ENCODE measurements at places on chromosomes 12 and 14. TPM values are rescaled to one million over a fixed set of nuclear protein-coding genes. Genes with fewer than 3 reads are reported as not detected.

- DNase-seq, result no peak
These were observed 114.0 kb upstream of the FAR2 start for GRCh38 chr12:29035112-29035511.

GRCh38 chr14:76939015-76939742, 89.3 kb downstream of the IRF2BPL start:
- no peak for DNase-seq

The NEDD1 gene
- 10.1 TPM for total RNA-seq

DNA sequence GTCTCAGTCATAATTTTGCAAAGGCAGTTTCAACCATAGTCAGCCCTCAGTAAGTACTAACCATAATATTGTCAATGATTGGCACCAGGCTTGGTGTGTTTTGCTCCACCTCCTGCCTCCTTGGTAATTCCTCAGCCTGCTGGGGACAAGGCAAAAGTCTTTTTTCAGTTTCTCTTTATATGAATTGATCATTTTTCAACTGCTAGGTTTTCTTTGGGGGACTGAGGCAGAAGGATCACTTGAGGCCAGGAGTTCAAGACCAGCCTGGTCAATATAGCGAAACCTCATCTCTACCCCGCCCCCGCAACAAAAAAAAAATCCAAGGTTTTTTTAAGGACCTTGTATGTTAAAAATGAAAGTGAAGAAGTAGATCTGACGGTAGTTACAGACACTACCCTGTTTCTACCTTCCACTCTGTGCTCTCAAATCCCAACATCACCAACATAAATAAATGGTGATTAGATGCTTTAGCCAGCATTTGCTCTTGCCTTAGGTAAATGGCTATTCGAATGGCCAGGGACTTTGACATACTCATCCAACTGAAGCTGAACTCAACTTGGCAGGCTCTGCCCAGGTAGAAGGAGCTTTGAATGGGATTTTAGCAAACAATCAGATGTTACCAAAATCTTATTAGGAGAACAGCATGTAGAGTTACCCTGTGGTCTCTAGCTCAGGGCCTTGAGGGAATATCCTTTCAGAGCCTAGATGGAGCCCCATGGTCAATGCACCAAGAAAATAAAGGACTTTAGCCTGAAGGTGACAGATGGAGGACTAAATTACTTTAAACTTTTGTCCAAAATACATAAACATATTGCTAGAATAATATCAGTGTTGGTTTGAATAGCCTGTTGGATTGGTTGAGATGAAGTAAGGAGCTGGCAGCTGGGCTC, 126.9 kb upstream of the AMIGO2 start:
- DNase-seq, result no peak

The GLIPR1 gene
- 6.6 TPM for total RNA-seq

The EIF4B gene
- total RNA-seq, result 339 TPM

GRCh38 chr12:57837864-57838562, 8.5 kb downstream of the CTDSP2 start:
- no peak for DNase-seq

DNA sequence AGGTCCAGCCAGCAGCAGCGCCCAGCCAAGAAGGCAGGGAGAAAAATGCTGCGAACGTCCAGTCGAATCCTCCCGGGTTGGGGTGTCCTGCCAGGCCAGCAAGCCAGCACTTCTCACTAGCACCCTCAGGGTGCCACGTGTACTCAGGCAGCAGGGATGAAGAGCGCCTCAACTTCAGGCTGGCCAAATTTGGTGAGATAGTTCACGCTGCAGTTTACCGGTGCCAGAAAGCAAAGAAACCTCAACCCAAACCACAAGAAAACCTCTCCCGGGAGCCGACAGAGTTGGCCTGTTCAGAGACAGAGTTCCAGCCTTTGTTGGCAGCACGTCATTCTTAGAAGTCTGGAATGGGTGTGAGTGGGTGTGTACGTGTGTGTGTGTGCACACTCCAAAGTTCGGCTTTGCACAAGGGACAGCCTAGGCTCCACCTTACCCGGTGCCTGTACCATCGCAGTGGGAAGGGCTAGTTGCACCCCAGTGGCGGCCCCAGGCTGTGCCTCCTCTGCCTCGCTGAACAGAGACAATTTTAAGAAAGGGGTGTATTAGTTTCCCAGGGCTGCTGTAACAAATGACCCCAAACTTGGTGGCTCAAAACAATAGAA, 42.1 kb downstream of the ELK3 start:
- no peak for DNase-seq

- no peak for DNase-seq
These were observed 35.8 kb downstream of the FBXO33 start for GRCh38 chr14:39396448-39396847.

The MANSC1 gene
- 16.2 TPM for total RNA-seq

The EPYC gene
- total RNA-seq, result not detected

The RNF212B gene
- total RNA-seq, result not detected

- no peak for DNase-seq
These were observed 536.8 kb upstream of the ATP2B1 start for GRCh38 chr12:90245391-90245790.

The SYCP3 gene
- not detected for total RNA-seq

GRCh38 chr12:14970473-14970872, 2.4 kb upstream of the PDE6H start:
- DNase-seq, result no peak

- no peak for DNase-seq
These were observed 5.0 kb downstream of the GAPDH start for GRCh38 chr12:6539314-6539682.

The C14orf132 gene
- 12.0 TPM for total RNA-seq

DNA sequence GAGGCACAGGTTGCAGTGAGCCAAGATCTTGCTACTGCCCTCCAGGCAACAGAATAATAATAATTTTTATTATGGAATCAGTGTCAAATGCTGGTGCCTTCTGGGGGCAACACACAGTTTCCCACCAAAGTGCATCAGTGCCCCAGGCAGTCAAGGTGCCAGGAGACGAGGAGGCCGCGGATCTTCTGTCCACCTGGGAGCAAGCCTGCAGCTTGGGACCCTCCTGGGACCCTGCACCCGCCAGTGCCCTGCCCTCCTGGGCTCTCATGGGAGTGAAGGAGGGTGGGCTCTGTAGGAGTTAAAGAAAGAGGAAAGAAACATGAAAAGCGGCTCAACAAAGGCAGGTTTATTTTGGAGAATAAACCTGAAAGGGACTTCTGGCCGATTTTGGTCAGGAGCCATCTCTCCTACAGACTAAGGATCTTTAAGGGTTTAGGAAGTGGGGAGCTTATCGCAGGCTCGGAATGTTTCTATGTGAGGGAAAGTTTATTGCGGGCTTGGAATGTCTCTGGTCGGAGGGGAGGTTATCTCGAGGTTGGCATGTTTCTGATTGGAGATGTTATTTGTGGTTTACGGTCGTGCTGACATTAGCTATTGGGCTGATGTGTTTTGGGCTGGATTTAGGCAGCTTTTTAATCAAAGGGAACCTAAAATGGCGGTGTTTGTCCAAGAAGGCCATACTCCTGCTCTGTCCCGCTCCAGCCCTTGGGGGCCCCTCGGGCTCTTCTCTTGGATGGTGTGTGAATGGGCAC, 1.1 kb upstream of the ASPG start:
- DNase-seq, result peak; percentile 72

DNA sequence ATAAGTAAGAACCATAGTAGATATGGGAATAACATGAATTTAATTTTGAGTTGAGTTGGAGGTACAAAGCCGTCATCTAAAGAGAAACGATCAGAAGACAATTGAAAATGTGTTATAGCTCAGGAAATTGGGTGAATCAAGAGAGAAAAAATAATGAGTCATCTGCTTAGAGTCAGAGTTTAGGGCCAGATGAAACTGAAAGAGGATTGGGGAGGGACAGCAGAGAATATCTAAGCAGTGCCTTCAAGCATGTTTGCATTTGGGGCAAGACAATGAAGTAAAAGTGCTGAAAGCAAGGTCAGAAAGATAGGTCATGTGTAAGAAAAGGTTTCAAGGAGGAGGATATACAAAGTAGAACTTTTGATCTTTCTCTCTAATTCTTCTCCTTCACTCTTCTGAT, 49.4 kb downstream of the SLC15A5 start:
- DNase-seq, result no peak

DNA sequence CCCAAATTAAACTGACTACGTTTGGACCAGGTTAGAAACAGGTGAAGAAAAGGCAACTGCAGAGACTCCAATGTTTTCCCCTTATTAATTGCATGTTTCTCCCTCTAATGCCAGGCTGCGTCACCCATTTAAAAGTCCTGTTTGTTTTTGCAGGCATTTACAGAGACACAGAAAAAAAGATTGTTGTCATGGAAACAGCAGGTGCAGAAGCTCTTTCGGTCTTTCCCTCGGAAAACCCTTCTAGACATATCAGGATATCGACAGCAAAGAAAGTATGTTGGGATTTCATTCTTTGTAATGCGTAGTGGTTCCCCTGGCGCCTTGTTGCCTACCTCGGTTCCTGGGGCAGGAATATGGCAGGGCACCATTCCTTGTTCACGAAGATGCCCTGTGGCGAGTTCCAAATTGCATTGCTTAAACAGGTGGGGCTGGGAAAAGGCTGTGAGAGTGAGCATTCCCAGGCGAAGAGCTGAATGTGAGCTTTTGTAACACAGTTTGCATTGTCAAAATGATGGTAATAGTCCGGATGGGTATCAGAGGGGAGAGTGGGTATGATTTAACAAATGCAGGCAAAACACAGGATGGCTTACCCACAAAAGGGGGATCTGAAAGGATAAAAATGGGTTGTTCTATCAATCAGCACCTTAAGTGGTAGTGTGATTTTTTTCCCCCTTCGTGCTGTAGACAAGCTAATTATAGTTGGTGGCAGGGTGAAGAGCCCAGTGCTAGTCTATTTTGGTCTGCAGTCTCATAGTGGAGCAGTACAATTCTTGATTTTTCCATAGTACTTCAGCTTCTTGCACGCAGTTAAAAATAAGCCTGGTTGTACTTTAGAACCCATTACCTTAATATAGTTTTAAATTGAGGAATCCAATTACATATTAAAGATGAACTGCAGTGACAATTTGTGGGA, 132.4 kb downstream of the GCH1 start:
- no peak for DNase-seq

DNA sequence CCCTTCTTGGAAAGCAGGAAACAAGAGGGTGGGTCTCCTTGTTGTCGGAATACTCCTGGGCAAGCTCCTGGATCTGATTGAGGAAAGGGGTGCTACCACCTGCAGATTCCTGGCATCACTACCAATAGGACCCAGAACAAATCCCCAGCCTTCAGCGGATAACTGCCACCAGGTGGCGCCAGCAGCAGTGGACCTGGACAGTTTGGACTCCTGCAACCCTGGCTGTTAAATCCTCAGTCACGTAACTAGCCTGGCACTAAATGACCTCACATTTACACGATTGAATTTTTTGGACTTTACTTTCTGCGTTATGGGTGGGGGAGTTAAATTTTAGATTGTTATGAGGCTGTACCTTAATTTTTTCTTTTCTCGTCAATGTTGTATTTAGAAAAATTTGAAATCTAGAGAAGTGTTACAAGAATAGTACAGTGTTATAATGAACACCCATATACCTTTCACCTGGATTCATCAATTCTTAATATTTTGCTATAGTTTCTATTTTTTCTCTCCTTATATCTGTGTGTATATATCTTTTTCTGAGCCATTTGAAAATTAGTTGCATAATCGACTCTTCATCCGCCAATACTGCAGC, 95.6 kb downstream of the GAS2L3 start:
- no peak for DNase-seq

GRCh38 chr14:23025151-23025814, 9.4 kb downstream of the PSMB5 start:
- no peak for DNase-seq

- no peak for DNase-seq
These were observed 8.2 kb upstream of the SSPN start for GRCh38 chr12:26187014-26187798.

GRCh38 chr14:65686761-65687160, 274.2 kb downstream of the FUT8 start:
- DNase-seq, result no peak

DNA sequence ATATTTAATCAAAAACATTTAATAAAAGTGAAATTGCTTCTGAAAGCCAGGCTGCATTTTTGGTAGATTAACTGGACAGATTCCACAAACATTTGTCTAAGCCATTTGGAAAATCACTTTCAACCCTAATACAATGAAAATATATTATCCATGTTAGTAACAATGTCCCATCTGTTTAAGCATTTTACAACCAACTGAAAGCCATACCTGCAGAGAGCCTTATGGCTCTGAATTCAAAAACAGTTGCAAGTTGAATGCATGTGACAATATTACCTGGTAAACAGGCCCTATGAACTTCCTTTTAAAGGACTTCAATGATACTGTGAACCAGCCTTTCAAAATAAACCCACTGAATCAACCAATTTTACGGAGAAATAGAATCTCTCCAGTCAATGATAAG, 468.1 kb downstream of the BTG1 start:
- DNase-seq, result no peak

The FZD10 gene
- 5.2 TPM for total RNA-seq

DNA sequence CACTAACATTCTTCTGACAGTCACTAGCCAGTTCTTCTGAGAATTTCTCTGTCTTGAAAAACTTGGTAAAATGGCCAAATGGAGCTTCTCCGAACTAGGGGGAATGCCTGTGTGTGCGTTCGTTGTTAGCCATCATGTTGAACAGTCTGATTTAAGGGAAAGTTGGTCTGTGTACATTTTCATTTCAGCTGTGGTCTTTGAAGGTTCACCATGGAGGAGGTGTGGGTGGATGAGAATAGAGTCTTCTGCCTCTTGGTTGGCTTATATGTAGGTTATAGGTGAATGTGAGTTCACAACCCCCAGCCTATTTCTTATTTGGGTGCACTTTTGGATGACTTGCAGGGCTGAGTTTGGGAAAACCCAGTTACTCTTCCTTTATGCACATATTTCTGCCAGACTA, 12.9 kb downstream of the ETV6 start:
- DNase-seq, result no peak

GRCh38 chr12:112906712-112907414, at the start of gene OAS1:
Gene OAS1 (plus strand): TSS chr12:112906962. CDS start chr12:112907040, 78 bp downstream.
- peak; percentile 86 for DNase-seq

Data from vagina (tissue), 2 donors.